ENCODE measurements at places on chromosomes 11 and 22.

- DNase-seq: no peak
These were observed 131.2 kb upstream of the PARVA start for GRCh38 chr11:12246147-12246546.

- no peak for DNase-seq
These were observed 36.6 kb upstream of the NNMT start for GRCh38 chr11:114259551-114259983.

DNA sequence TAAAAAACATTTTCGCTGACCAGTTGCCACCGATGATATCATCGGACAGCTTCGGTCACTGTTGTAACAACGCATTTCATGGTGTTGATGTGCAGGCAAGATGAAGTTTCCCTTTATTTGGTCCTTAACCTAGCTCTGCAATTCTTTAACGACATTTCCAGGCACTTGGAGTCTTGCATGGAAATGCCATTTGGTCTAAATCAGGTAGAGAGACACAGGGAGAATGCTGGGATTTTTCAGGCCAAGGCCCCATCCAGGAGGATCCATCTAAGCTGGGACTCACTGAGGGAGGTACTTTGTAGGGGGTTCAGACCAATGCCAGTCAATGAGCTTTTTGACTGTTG lies 121.5 kb upstream of the RCN1 start:
- DNase-seq: no peak

DNA sequence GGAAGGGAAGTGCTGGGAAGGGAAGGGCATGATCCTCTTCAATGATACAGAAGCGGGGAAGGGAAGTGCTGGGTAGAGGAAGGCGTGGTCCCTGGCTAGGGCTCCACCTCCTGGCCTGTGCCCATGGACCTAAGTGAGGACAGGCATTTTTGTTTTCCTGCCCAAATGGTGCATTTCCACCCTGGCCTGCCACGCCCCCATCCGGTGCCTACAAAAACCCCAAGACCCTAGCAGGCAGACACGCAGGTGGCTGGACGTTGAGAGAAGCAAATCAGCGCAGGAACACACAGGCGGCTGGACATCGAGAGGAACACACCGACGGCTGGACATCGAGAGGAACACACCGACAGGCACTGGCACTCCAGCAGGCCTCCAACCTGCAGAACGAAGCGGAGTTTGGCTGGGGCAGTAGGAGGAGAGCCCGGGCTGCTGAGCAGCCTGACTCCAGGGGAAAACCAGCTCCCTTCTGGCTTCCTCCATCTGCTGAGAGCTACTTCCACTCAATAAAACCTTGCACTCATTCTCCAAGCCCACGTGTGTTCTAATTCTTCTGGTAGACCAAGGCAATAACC lies 628.3 kb downstream of the BUD13 start:
- no peak for DNase-seq
